Stimulated activated CD4-positive, alpha-beta T cell treated with anti-CD3 and anti-CD28 coated beads, Interleukin-2, amount 100 ng/mL, for 24 hours (primary cell): ENCODE measurements at places on chromosomes 2 and 18.

DNA sequence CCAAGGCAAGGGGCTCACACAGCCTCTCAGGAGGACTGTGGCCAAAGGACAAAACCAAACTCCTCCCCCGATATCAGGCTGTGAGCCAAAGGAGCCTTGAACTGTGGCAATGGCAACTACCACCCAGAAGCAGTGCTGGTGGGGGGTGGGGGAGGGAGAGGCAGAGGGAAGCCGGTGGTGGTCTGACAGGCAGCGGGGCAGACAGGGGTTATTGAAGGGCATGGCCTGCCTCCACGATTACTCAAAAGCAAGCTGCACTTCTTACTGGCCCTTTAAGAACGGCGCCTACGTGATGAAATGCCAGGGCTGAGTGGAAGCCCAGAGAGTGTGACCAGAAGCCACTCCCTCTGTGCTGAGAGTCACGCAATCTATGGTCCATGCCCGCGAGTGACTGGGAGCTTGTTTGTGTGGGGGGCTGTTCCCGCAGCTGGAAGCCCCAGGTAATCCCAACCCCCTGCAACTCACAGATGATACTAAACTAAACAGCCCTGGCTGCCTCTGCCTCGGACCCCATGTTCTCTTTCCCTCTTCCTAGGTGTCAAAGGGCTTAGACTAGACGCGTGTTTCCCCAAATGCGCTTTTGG, 128.2 kb upstream of the CXCR4 start:
- DNase-seq = no peak

GRCh38 chr18:46398625-46399024, 258.4 kb downstream of the LOXHD1 start:
- DNase-seq = no peak

GRCh38 chr2:47223980-47224379, 68.9 kb upstream of the STPG4 start:
- no peak for DNase-seq

- no peak for DNase-seq
Observed at GRCh38 chr2:145887915-145888314, 1368.0 kb upstream of the ZEB2 start.

- DNase-seq = no peak
Observed at GRCh38 chr18:24055009-24055804, 40.7 kb downstream of the TTC39C start.
